ENCODE measurements at places on chromosomes 6 and 20. TPM values are rescaled to one million over a fixed set of nuclear protein-coding genes. Genes with fewer than 3 reads are reported as not detected.

SCGN gene
- not detected for total RNA-seq

C6orf163 gene
- total RNA-seq, result 0.24 TPM

RALY gene
- total RNA-seq, result 148 TPM

PRDM1 gene
- 4.2 TPM for total RNA-seq

FERMT1 gene
- 19.4 TPM for total RNA-seq

TMEM170B gene
- 1.0 TPM for total RNA-seq
